ENCODE measurements at places on chromosomes 5 and 9.

DNA sequence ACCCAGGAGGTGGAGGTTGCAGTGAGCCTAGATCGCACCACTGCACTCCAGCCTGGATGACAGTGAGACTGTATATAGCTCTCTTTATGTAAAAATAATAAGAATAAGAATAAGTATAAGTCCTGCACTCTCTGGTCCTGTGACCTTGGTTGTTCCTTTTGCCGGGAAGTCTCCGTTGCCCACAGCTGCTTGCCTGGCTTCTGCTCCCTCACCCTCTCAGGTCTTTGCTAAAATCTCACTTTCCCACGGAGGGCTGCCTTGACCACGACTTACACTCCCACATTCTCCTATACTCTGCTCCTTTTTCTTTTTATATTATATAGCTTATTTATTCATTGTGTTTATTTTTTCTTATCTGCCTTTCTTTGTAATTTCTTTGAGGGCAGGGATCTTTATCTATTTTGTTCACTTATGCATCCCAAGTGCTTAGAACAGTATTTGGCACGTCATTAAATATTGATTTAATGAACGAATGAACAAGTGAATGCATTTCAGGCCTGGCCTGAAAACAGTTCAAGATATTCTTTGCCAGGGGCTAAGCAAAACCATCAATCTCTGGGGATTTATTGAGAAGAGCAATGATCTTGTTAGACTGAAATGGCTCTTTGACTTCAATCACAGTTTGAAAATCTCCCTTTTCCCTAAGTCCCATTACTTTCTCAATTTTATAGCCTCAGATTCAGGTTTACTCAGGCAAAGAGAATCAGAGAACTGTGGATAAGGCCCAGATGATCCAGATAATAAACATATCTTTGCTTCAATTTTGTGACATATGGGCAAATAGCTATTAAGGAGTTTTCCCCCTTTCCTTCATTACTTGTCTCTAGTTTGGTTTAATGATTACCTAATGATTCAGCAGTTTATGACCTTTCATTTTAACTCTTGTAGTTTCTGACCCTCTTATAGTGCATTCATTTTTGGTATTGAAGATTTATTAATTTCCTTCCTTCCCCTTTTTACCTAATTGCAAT is 60.8 kb upstream of the TMC1 start:
- no peaks in the 10 kb centered on the region for H3K27me3 ChIP-seq
- DNase-seq = no peak
- H3K4me1 ChIP-seq = no peaks in the 10 kb centered on the region
- no peak overlapping the region for H3K4me3 ChIP-seq
- no peak overlapping the region for H3K27ac ChIP-seq
- H3K36me3 ChIP-seq = no peaks in the 10 kb centered on the region

- H3K27ac ChIP-seq = no peak overlapping the region
- H3K4me1 ChIP-seq = no peaks in the 10 kb centered on the region
- H3K27me3 ChIP-seq = peaks cover 1% of the 10 kb centered on the region
- peaks cover 2% of the 10 kb centered on the region for H3K36me3 ChIP-seq
- peak; percentile 54 for DNase-seq
Observed at GRCh38 chr9:36873247-36873875, 160.7 kb downstream of the PAX5 start.

DNA sequence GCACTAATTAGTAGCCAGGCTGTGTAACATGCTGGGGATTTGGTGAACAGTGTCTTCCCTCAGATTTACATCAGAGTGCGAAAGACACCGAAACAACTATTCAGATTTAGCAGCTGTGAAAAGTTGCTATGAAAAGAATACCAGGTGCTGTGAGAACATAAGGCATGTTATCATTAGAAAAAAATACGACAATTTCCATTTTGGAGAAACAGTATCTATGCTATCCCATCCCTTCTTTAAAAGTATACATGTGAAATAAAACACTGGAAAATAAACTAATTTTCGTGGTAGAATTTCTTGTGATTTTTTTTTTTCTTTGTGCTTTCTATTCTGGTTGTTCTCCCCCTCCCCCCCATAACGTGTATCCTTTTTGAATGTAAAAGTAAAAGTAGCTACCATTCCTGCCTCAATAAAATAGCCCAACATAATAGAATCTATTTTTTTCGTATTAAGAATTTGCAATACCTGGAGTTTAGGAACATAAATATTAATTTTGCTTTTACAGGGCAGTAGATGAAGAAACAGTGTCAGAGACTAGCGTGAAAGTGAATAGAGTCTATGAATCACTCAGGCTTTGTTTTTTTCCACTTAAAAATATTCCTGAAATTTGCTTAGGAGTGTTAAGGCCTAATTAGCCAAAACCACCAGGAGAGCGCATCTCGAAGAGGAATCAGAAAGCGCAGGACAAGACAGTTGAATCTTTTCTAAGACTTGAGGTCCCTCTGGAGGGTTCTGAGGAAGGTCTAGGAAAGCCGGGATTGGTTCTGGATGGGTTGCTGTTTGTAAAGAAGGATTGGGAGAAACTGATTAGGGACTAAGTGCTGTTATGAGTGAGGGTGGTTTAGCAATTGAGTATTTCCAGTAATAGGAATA is 813 bp upstream of the SLU7 start:
- peaks cover 21% of the 10 kb centered on the region for H3K36me3 ChIP-seq
- no peaks in the 10 kb centered on the region for H3K27me3 ChIP-seq
- peaks cover 82% of the 10 kb centered on the region for H3K4me1 ChIP-seq

GRCh38 chr5:100546001-100546400 is 10.8 kb downstream of the FAM174A start:
- no peak overlapping the region for H3K4me3 ChIP-seq
- H3K27me3 ChIP-seq = no peaks in the 10 kb centered on the region
- DNase-seq = no peak
- no peak overlapping the region for H3K27ac ChIP-seq
- H3K36me3 ChIP-seq = no peaks in the 10 kb centered on the region

DNA sequence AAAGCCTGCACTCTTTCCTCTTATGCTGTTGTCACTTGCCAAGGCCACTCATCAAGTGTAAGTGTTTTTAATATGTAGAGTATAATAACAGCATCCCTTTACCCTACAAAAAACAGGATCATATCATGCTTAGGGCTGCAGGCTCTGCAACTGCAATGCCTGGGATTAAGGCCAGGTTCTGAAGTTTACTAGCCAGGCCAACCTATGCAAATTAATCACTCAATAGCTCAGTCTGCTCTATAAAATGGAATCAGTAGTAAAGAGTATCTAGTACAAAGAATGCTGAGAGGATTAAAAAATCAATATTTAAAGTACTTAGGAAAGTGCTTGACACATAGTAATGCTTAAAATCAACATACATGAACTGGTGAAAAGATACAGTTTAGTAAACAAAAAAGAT is 253.3 kb downstream of the EDIL3 start:
- no peak overlapping the region for H3K4me3 ChIP-seq
- H3K4me1 ChIP-seq = no peaks in the 10 kb centered on the region
- H3K27ac ChIP-seq = no peak overlapping the region
- H3K36me3 ChIP-seq = no peaks in the 10 kb centered on the region
- no peak for DNase-seq

Data from central memory CD8-positive, alpha-beta T cell (primary cell).